ENCODE measurements at places on chromosomes 16 and 17.
A peak's percentile ranks its signal among the peaks of the same experiment; 100 is the strongest.

- no peak for DNase-seq
These were observed 8.4 kb downstream of the FSCN2 start for GRCh38 chr17:81536299-81537290.

- no peak for DNase-seq
These were observed 715.7 kb upstream of the SOX9 start for GRCh38 chr17:71405101-71405500.

DNA sequence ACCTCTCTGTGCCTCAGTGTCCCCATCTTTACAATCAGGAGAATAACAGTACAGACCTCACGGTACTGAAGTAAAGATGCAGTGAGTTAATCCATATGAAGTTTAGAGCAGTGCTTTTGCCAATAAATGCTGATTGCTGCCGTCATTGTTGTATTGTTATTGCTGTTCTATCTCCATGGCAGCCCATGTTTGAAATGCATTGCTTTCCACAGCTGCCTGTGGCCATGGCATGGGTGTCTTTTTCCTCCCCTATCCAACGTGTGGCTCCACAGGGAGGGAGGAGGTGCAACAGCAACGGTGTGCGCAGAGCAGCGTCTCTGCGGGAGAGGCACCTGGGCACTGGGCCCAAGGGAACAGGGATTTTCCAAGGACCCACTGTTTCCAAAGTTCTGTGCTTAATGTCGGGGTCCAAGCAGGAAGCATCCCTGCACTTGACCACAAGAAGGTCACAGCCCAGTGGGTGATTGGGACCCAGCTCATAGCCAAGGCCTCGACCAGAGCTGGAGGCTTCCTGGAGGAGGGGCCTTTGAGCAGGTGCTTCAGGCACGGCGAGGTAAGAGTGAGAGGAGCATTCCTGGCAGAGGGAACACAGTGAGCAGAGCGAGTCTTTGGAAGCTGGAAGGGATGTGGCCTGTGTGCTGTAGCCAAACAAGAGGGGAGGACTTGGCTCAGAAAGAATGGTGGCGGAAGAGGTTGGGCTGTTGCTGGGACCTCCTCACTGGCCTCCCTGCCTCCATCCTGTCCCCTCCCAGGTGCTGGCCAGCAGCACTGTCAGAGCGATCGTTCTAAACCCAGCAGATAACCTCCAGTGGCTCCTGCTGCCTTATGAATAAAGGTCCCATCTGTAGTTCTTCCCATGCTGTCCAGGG is 3.9 kb downstream of the RAI1 start:
- DNase-seq, result peak; percentile 87

DNA sequence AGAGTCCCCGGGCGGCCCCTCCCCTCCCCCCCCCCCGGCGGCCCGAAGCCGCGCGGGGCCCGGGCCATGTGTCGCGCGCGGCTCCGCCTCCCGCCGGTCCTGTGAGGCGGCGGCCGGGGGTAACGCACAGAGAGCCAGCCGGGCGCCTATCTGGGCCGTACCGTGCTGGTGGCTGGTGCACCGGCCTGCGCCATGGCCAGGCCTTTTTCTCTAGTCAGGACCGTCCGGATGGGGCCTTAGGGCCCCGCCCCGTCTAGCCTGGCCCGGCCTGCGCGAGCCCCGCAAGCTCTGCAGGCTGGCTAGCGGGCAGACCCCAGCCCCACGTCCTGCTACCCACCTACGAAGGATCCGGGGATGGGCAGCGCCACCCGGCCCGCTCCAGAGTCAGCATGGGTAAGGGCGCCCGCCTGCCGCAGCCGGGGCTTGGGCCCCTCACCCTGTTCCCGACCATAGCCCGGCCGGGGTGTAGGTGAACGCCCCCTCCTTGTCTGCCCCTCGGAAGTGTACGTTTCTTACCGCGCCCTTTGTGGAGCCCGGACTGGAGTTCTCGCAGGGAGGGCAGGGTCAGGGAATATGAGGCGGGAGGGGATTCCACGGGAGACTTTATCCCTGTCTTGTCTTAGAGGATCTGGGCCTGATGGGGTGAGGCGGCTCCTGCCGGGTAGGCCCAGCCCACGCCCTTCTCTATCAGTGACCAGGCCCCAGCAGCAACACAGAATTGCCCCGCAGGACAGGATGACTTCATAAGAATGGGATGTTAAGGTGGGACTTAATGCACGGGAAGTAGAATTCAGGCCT is at the start of gene CENPT:
Gene CENPT, minus strand, starts transcription at position 630 of the 798 bp plus-strand sequence. CDS start 13,834 bp downstream, outside the sequence.
- no peak for DNase-seq

GRCh38 chr17:72422505-72423285 is 301.9 kb downstream of the SOX9 start:
- DNase-seq, result no peak

DNA sequence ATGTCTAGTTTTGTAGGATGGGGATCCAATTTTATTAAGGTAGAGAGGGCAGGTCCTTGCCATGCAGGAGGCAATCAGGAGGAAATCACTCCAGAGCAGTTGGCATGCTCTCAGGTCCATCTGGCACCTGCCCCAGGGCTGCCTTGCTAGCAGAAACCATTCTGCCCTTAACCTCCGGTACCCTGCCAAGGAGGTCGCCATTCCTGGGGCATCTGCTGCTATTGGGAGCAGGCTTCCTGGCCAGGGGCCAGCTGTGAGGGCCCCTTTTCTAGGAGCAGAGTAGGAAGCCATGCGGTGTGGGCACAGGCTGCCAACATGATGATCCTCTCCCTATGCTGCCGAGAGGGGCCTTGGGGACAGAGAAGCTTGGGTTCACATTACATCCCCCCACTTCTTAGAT is 47.6 kb upstream of the MGAT5B start:
- no peak for DNase-seq

DNA sequence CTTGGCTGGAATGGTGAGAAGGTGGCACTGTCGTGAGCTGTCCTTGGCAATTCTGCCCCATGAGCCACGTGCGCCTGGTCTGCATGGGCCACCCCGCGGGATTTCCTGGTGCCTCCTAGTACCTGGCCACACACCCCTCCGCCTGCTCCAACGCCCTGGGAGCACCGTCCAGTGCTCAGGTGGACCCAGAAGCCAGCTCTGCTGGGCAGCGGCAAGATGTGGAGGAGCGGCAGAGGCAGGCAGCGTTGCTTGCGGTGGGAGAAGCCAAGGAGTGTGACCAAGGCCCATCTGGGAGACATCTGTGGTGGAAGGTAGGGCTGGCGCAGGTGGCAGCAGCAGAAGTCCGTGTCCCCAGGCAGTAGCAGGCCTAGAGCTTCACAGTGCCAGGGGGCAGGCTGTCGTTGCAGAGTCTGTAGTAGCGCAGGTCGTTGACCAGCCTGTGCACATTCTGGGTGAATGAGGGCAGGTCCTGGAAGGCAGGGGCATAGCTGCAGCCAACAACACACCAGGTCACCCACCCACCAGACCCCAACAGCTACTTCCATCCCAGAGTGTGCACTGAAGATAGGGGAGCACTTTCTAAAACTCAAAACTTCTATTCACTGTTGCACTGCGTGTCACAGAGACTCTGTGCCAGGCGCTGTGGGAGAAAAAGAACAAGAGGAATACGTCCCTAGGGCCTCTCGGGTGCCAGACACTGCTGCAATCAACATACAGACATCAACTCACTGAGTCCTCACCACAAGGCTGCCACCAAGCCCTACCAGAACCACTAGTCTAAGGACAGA is 34.9 kb upstream of the GSG1L start:
- DNase-seq, result no peak

GRCh38 chr16:56921571-56921970 is 10.4 kb upstream of the HERPUD1 start:
- DNase-seq, result no peak

- no peak for DNase-seq
These were observed 173.5 kb downstream of the NPIPB11 start for GRCh38 chr16:29232811-29233704.

- no peak for DNase-seq
These were observed 251 bp upstream of the HSF5 start for GRCh38 chr17:58488428-58488890.

- DNase-seq, result no peak
These were observed 24.3 kb downstream of the G6PC1 start for GRCh38 chr17:42924891-42925290.

DNA sequence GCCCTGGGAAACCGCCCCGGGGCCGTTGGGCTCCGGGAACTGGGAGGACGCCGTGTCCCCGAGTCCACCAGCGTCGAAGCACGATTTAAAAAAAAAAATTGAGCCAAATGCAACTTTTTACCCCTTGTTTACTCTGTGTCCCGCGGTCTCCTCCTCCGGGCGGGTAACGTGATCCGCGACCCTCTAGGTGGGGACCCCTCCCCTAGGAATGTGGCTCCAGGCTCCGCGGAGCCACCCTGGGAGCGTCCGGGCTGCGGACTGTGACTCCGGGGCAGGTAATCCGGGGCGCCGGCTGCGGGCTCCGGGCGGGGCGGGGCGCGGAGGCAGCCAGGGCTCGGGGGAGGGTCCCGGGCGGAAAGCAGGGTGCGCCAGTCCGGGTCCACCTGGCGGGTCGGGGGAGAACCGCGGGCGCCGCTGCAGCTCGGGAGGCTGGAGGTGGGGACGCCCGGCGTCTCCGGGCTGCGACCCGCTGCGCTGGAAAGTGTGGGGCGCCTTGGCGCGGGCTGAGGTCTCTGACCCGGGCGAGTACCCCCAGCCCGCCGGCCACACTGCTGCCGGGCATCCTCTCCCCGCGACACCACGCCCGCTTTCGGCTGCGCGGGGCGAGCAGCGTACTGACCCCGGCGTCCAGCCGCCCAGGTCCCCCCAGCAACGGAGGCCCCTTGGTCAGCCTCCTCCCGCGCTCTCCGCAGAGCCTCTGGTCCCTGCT is 852 bp upstream of the HELZ start:
- DNase-seq, result no peak

GRCh38 chr17:4565209-4566141 is 5.1 kb upstream of the GGT6 start:
- peak; percentile 82 for DNase-seq

DNA sequence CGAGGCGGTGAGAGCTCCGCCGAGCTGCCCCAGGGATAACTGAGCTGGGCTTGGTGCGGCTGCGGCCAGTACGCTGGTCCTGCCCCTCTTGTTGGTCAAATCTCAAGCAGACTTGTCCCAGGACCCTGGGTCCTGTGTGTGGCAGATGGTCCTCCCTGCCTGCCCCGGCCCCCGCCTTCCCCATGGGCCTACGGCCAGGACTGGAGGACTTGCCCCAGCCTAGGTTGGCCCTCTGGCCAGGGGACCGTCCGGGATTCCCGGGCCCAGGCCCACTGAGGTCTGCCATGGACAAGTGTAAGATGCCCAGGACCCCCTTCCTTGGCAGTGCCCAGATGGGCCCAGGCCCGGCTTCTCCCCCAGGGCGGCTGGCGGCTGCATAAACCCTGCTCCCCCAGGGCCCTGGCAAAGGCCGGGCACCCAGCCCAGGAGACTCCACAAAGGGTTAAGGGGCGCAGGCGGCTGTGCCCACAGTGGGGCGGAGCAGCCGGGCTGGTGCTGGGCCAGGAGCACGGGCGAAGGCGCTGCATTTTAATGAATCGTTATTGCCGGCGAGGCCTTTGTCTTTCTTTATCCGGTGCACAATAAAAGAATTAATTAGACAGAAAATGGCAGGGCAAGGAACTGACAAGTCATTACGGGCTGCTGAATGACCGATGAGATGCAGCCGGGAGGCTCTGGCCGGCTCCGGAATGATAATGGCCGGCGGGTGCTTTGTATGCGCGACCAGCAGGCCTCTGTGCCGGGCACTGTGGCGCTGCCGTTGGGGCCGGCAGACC is 9.1 kb downstream of the SOX8 start:
- DNase-seq, result no peak

- no peak for DNase-seq
These were observed 32.5 kb upstream of the CDH8 start for GRCh38 chr16:62068747-62069146.

DNA sequence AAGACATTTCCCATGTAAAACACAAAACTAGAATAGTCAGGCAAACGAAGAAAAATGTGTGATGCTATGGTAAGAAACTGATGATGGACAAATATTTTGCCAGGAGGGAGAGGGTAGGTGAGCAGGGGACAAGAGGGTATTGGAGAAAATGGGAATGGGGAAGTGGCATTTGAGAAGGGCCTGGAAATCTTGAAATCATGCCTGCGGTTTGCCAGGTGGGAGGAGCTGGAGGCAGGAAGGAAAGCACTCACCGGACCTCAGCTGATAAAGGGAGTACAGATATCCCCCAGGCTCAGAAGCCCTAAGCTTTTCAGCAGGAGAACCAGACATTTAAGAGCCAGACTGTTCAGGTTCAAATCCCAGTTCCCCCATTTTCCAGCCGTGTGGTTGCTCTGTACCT is 103.6 kb downstream of the GSG1L start:
- no peak for DNase-seq

DNA sequence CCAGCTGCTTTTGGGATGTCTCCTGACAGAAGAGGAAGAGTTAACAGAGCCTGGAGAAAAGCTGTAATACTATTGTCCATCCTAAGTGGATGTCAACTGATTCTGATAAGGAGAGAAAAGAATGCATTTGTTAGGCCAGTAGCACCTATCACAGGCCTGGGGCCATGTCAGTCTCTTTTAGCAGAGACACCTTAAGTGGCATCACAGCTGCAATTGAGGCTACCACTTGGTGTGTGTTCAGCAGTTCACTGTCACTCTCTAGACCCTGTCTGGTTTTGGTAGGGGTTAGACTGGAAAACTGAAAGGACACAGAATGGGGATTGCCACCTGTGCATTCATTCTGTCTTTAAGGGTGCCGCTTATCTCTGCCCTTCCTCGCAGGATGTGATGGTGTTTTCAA is 42.0 kb downstream of the PSMD12 start:
- no peak for DNase-seq

- DNase-seq, result no peak
These were observed 169.7 kb downstream of the ANKFN1 start for GRCh38 chr17:56322991-56323390.

DNA sequence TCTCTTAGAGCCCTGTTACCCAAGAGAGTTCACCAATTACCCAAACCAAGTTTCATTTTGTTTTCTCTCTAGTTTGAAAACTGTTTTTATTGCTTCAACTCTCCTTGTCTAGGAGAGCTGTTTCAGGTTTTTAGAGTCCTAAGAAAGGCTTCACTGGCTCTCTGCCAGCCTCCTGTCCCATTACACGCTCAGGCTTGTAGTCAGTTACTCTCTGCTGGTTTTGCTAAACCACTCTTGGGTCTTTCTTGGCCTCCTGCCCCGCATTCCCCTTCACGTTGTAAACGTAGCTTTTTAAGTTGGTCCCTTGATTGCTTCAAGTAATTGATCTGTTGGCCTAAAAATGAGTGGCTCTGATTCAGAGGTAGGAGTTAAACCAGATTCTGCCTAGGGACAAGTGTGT is 529.1 kb downstream of the MAF start:
- peak; percentile 28 for DNase-seq

DNA sequence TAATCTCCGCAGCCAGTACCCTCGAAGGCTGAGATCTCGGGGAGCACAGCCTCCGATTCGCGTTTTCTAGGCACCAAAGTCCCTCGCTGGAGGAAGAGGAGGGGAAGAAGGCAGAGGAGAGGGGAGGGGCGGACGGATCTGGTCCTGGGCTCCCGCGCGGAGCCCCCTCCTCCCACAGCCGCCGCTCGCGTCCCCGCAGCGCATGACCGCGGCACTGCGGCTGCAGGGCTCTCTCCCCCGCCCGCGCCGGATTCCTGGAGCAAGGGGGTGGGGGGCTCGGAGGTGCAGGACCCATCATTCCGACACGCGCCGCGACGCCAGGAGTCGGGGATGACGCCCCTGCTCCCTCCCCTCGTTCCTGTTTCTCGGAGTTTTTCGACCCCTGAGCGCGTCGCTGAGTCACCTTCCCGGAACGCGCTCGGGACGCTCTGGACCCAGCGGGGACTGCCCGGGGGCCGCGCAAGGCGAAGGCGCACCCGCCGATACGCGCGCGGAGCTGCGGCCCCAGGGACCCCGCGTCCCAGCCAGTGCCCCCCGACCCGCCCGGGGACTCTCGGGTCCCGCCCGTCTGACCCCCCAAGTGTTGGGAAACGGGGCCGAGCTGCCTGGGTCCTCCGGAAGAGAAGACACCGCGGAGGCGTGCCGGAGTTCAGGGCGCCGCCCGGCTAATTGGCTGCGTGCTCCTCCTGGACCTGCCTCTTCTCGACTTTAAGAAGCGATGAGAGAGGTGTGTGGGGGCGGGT is 1.4 kb upstream of the SPHK1 start:
- DNase-seq, result peak; percentile 12

All from NCI-H510A treated with DMSO at 0.1 percent for 48 hours (cell line).